Smooth muscle cell of trachea (primary cell): ENCODE measurements at places on chromosomes 3 and 15. TPM values are rescaled to one million over a fixed set of nuclear protein-coding genes. Genes with fewer than 3 reads are reported as not detected.

FANCD2 gene
- total RNA-seq = 2.8 and 25.7 TPM in 2 replicates

LMOD3 gene
- under 0.01 and 0.15 TPM in 2 replicates for total RNA-seq

CCDC39 gene
- total RNA-seq = 0.15 and 0.17 TPM in 2 replicates

FOXL2NB gene
- total RNA-seq = not detected in 2 replicates

GOLGA6L7 gene
- not detected in 2 replicates for total RNA-seq

IMPG2 gene
- total RNA-seq = 0.29 and 0.33 TPM in 2 replicates

CFAP44 gene
- total RNA-seq = 3.1 and 5.5 TPM in 2 replicates

VGLL3 gene
- 25.7 and 55.6 TPM in 2 replicates for total RNA-seq

AADACL2 gene
- total RNA-seq = not detected in 2 replicates

FANCI gene
- total RNA-seq = 10.6 and 53.4 TPM in 2 replicates

CLDN16 gene
- not detected in 2 replicates for total RNA-seq

GCNT3 gene
- total RNA-seq = 0.33 and 1.7 TPM in 2 replicates

CCDC80 gene
- total RNA-seq = 386 and 910 TPM in 2 replicates

TM6SF1 gene
- total RNA-seq = 3.0 and 3.3 TPM in 2 replicates

NR2E3 gene
- total RNA-seq = 0.29 TPM in 1 of 2 replicates, not detected in the other

CORO2B gene
- total RNA-seq = 31.3 and 42.5 TPM in 2 replicates

KLHL6 gene
- total RNA-seq = not detected in 2 replicates

CMC1 gene
- total RNA-seq = 2.0 and 5.5 TPM in 2 replicates

NMNAT3 gene
- 0.73 and 0.83 TPM in 2 replicates for total RNA-seq

SPTSSB gene
- total RNA-seq = 0.33 and 0.58 TPM in 2 replicates

EPHB1 gene
- total RNA-seq = under 0.01 and 0.15 TPM in 2 replicates

OCA2 gene
- not detected in 2 replicates for total RNA-seq

LRIG1 gene
- 48.7 and 61.9 TPM in 2 replicates for total RNA-seq

TGFBR2 gene
- 118 and 167 TPM in 2 replicates for total RNA-seq

FNDC3B gene
- total RNA-seq = 83.2 and 85.7 TPM in 2 replicates

ANKRD63 gene
- not detected in 2 replicates for total RNA-seq

TOPAZ1 gene
- total RNA-seq = not detected in 2 replicates

GAP43 gene
- total RNA-seq = 0.33 and 1.7 TPM in 2 replicates

DCLK3 gene
- not detected in 2 replicates for total RNA-seq

SLC24A5 gene
- total RNA-seq = not detected in 2 replicates

POTEB gene
- total RNA-seq = not detected in 2 replicates

THRB gene
- total RNA-seq = 2.0 and 2.5 TPM in 2 replicates

BCHE gene
- total RNA-seq = 5.8 and 11.1 TPM in 2 replicates

SLC27A2 gene
- 0.15 TPM in 1 of 2 replicates, not detected in the other for total RNA-seq

RPLP1 gene
- 68.3 and 68.7 TPM in 2 replicates for total RNA-seq

ZPLD1 gene
- not detected in 2 replicates for total RNA-seq

PIAS1 gene
- total RNA-seq = 15.1 and 20.8 TPM in 2 replicates

GRK7 gene
- under 0.01 TPM in 1 of 2 replicates, not detected in the other for total RNA-seq

KCNAB1 gene
- under 0.01 and 2.8 TPM in 2 replicates for total RNA-seq

CPA3 gene
- total RNA-seq = not detected in 2 replicates

IGF1R gene
- total RNA-seq = 49.0 and 71.6 TPM in 2 replicates

OR5H2 gene
- total RNA-seq = not detected in 2 replicates

PIGZ gene
- 2.8 and 3.6 TPM in 2 replicates for total RNA-seq

FLNB gene
- total RNA-seq = 51.3 and 62.5 TPM in 2 replicates

PP2D1 gene
- total RNA-seq = not detected in 2 replicates

KBTBD12 gene
- not detected in 2 replicates for total RNA-seq

SEC62 gene
- 46.3 and 49.0 TPM in 2 replicates for total RNA-seq
